ENCODE measurements at places on chromosomes 12 and 14.

GRCh38 chr12:91219511-91219910 is 36.9 kb upstream of the DCN start:
- no peak for DNase-seq

- DNase-seq: no peak
Measured at GRCh38 chr12:31106101-31106803, 32.6 kb downstream of the DDX11 start.

GRCh38 chr12:52779914-52780313 is 2.8 kb upstream of the KRT76 start:
- DNase-seq: no peak

- no peak for DNase-seq
Measured at GRCh38 chr12:128286970-128287369, 20.0 kb downstream of the TMEM132C start.

- no peak for DNase-seq
Measured at GRCh38 chr12:26131936-26132335, 7.1 kb upstream of the BHLHE41 start.

- no peak for DNase-seq
Measured at GRCh38 chr14:34983148-34983760, 462 bp downstream of the SRP54 start.

DNA sequence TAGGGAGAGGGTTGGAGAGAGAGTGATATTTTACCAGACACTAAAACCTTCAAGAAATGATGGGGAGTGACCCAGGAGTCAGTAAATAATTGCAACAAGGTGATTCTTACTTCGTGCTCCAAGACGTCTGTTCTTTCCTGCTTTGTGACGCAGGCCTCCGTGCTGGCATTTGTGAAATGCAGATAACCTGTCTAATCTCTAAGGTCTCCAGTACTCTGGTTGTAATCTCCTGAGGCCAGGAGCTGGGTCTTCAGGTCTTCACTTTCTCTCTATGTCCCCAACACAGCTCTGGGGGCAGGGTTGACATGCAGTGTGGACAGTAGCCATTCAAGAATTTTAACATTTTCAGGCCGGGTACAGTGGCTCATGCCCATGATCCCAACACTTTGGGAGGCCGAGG is 53.1 kb downstream of the CD9 start:
- no peak for DNase-seq

- DNase-seq: no peak
Measured at GRCh38 chr12:92634202-92634601, 68.6 kb upstream of the PLEKHG7 start.

DNA sequence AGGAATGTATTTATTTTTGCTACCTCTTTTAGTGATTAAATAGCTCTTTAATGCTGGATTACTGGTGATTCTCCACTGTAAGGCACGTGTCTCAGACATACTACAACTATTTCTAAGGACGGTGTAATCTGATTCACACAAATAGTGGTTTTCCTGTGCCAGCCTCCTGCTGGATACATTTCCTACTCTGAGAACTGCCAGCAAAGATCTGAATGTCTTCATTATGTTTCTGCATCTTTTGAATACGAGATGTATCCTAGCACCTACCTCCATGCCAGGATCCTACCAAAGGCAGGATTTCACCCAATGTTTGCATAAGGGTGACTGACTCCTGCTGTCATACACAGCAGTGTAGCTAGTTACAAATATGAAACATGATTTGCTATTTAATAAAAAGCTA is 120.6 kb downstream of the PRICKLE1 start:
- no peak for DNase-seq

DNA sequence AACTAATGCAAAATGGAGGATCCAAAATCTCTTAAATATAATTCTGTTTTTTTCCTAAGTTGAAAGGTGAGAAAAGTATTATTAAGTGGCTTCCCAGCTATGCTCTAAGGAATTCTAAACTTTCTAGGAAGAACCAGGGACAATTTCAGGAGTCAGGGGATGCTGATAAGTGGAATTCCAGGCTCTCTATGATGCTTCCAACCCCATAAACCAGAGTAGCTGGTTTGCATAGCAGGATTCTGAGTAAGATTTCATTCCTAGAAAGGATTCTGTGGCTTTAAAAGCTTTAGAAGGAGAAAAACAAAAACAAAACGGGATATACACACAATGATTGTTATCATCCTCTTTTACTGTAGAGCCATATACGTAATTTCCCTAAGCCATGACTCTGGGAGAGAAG is 93.9 kb downstream of the SLC16A7 start:
- DNase-seq: no peak

GRCh38 chr14:44316647-44317440 is 190.2 kb downstream of the FSCB start:
- peak; percentile 39 for DNase-seq

DNA sequence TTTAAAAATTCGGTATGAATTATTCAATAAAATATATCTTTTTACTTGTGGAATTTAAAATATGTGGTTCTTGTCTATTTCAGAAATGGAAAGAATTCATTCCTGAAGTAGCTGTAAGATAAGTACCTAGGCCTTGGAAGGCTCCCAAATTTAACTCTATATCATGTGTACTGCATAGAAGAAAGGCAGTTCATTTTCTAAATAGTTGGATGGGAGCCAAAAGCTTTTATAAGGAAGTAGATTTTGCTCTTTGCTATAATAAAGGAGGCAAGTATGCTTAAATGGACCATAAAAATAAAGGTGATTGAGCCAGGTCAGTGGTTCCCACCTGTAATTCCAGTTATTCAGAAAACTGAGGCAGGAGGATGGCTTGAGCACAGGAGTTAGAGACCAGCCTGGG is 187.5 kb downstream of the ATXN7L3B start:
- no peak for DNase-seq

GRCh38 chr12:29943683-29944082 is 159.9 kb upstream of the TMTC1 start:
- DNase-seq: no peak

GRCh38 chr12:50727466-50727865 is 36.4 kb upstream of the ATF1 start:
- DNase-seq: no peak

DNA sequence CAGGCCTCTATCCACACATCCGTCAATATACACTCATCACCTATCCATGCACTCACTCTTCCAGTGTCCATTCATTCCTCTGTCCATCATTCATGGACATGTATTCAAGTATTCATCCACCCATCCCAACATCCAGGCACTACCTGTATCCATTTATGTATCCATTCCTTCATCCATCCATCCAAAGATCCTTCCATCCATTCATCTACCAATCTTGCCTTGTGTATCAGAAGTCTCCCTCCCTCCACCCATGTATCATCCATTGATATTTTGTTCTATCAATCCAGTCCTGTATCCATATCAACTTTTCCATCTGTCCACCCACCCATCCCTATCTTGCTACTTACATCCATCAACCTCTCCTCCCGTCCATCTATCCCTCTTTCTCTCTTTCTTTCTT is 4.0 kb downstream of the BEGAIN start:
- DNase-seq: no peak

DNA sequence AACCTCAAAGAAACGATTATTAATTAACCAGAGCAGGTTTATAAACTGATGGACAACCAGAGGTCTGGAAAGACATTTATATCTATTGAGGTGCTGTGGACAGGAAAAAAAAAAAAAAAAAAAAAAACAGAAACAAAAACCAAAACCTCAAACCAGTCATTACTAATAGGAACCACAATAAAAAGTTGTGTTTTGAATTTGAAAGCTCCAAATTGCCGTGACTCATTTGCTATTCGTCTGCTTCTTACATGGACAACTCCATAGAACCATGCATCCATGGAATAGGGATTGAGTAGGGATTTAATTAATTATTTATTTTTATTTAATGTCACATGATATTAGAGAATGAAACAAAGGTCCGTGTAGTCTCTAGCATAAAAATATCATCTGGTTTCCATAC is 134.1 kb upstream of the SSTR1 start:
- DNase-seq: no peak

- DNase-seq: no peak
Measured at GRCh38 chr12:3568695-3569094, 77.7 kb downstream of the PRMT8 start.

DNA sequence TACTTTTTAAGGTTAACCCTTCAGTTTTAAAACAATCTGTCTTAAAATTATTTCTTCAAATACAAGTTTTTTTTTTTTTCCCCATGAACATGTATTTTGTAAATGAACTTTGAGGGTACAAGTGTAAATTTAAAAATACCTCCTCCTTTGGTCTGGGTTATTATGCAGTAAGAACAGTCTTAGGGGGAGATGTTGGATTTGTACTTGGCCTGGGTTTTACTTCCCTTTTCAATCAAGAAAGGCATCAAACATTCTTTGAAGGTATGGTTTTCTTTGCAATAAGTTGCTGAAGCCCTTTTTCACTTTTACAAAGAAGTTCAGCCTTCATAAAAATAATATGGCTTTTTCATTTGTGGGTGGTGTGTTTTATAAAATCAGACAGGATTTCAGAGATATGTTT is 20.5 kb downstream of the WBP11 start:
- no peak for DNase-seq

- DNase-seq: no peak
Measured at GRCh38 chr12:22275843-22276242, 58.7 kb downstream of the ST8SIA1 start.

All from iPS-NIHi11 (cell line).